ENCODE measurements at places on chromosomes 11 and 22.

DNA sequence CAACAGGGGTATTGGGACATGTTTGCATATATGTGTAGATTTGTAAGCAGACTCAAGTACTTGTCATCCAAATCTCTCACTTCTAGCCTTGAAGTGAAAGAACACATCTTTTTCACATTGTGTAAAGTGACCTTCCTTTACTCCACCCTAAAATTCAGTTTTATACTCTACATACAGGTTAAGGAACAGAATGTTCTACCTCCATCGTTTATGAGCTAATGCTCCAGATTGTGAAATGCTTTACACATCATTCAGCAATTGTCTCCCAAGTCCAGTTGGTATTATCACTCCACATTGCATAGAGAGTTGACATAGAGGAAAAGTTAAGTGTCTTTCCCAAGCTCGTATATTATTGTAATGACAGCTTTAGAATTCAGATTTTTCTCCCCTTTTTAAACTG lies 46.1 kb upstream of the BLID start:
- no peak for DNase-seq

DNA sequence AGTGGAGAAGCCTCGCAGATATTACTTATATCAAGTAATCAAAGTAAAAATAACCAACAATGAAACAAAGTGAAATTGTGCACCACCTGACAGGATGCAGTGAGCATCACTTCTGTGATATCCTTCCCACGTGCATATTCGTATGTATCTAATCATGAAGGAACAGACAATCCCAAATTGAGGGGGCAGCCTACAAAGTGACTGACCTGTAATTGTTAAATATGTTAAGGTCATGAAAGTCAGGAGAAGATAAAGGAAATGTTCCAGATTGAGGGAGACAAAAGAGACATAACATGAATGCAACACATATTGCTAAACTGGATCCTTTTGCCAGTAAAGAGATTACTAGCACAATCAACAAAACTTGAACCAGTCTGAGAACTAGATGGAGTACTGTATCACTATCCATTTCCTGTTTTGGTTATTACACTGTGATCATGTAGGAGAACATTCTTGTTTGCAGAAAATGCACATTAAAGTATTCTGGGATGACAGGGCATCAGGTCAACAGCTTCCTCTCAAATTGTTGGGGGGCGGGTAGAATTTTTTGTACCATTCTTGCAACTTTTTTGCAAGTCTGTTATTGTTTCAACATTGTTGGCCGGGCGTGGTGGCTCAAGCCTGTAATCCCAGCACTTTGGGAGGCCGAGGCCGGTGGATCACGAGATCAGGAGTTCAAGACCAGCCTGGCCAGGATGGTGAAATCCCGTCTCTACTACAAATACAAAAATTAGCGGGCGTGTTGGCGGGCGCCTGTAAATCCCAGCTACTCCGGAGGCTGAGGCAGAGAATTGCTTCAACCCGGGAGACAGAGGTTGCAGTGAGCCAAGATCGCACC lies 2.0 kb downstream of the SBF2 start:
- DNase-seq: no peak

DNA sequence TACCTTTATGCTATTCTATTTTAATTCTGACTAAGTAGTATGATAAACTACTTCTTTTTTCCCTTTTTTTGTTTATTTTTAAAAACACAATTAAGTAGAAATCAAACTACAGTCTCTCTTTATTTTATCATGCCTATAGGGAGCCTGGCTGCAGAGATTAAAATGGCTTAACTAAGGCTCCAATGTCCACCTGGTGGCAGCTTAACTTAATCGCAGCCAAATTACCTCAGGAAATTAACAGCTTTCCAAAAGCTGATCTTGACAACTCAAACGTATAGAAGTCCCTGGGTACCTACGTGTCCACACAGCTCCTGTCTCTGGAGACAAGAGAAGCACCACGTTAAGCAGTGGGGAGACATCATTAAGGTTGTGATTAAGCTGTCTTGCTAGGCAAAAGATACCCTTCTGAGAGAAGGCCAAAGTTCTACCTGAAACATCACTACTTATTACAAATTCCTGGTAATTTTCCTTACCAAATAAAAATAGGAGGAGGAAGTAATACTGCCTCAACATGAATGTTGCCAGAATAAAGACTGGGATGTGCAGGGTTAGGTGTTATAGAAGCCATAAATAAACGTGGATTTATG lies 63.2 kb upstream of the SNX19 start:
- DNase-seq: no peak

DNA sequence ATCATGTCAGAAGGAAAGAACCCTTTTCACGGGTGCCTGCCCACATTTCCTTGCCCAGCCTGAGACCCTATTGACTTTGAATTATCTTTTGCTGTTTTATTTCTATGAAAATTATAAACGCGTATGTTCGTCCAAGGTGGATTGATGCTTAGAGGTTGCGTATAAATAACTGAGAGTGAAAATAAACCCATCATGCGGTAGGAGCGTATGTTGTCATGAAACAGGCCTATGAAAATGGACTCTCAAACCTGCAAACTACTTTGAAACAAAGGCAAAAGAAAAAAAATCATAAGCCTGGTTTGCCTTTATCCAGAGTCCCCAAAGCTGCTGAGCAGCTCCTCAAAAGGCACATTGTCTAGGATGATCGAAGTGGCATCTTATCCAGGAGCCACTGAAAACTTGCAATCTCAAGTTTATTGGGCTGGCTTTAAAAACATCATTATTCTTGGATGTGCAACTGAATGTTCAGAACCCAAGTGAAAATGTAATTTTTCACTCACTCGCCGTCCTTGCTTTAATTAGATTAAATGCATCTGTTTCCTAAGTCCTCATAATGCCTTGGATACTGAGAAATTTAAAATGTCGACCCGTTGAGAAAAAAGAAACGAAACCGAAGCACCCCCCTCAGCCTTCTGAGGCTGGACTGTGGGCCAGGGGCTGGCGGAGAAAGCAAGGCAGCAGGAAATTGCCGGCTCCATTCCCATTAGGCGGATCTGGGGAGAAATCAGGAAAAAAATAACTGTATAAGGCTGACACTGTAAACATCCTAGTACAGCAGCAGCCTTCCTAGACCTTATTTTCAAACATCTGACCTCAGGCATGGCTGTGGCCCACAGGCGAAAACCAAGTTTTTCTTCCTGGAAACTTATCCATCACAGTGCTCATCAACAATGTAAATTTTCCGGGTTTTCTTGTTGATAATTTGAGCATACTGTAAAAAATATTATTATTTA lies 82.9 kb upstream of the PPARA start:
- DNase-seq: no peak

DNA sequence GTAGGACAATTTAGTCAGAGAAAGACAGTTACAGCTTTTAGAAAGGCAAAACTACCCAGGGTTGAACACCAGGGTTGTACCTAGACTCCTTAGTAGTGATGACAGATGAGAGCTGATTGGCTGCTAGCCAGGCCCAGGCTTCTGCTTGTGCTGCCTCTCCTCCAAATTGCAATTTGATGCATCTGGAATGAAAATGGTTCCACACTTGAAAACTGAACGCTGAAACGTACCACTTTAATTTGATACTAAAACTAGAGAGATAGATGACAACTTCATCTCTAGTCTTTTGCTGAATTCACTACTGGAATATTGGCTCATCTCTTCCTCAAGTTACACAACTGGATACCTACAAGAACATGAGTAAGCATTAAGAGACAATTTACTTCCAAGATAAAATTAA lies 19.2 kb upstream of the FNBP4 start:
- no peak for DNase-seq

DNA sequence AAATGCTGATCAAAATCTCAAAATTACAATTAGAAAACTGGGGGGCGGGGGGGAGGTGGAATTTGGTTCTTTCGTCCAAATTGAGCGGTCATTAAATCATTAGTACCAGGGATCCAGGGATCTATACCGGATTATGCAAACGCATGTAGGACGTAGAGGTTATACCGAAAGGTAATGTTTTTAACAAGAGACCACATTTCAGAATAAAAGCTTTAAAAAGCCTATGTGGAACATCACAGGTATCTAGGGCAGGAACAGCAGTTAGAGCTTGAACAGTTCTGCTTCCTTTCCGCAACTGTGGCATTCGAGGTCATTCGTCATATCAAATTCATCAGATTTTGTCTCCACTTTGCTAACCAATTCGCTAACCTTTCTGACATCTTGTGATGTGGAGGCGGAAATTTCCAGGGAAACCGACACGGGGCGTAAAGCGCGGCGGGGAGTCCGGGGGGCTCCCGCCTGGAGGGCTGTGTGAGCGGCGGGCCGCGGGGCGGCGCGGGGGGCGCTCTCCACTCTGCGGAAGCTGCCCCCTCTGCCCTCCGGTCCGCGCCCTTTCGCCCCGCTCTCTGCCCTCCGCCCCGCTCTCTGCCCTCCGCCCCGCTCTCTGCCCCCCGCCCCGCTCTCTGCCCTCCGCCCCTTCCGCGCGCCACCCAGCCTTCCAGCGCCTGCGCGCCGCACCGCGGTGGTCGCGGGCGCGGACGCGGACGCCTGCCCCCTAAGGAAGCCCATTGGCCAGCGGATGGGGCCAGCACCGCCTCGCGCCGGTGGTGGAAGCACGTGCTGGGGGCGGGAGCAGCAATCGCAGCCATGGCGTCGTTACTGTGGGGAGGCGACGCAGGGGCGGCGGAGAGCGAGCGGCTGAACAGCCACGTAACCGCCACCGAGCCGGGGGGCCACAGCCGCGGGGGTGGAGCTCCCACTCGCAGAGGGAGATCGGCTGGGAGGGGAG lies at the start of gene DDX25:
DDX25 (plus strand) TSS at position 798 of the 949 bp plus-strand sequence; CDS start at position 808, 10 bp downstream.
- no peak for DNase-seq

DNA sequence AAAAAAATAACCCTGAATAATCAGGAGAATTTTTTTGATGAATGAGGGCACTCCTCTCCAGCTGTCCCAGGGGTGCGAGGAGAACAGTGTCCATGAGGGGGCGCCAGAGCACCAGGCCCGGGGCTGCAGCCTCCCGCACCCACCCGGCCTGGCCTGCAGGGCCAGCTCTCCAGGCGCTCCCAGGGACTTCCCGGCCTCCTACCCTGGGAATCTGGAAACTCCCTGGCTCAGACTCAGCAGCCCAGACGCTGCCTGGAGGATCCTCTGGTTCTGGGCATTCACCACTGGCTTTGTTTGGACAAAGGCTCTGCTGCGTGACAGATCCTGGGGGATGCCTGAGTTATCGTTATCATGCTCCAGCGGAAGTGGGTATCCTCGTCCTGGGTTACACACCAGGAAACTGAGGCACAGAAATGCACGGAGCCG lies 31.0 kb downstream of the MCM5 start:
- DNase-seq: peak; percentile 53

- no peak for DNase-seq
These were observed 912.8 kb downstream of the DLG2 start for GRCh38 chr11:84714316-84714780.

- DNase-seq: no peak
These were observed 59.7 kb downstream of the MICAL3 start for GRCh38 chr22:17964643-17965042.

GRCh38 chr11:789943-790342 lies at the start of gene CEND1:
Gene CEND1, minus strand, starts transcription at chr11:790090. Its CDS starts 1,514 bp downstream, at chr11:788576.
- no peak for DNase-seq

GRCh38 chr22:20904008-20904979 lies 12.9 kb upstream of the CRKL start:
- DNase-seq: no peak

- no peak for DNase-seq
These were observed at the start of gene XKR3 for GRCh38 chr22:16824716-16825687. Gene XKR3, minus strand, starts transcription at chr22:16825411. Its CDS starts 17,338 bp downstream, at chr22:16808073.

GRCh38 chr11:11320825-11321224 lies 32.2 kb downstream of the CSNK2A3 start:
- DNase-seq: no peak

DNA sequence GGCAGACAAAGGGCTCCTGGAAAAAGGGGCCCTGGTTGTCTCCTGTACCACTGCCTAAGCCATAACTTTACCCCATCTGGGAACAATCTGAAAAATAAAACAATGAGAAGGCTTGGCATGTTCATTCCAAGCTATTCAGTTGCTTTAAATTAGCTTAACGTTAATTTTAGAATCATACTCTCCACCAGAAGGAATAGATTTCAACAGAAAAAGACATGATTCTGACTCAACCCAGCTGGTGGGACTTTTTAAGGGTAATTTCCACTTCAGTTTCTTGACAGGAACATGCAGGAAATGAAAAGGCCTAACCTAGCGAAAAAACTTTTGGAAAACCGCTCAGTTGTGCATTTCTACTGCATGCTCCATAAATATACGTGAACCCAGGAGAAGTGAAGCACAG lies 7.9 kb downstream of the SF3A1 start:
- no peak for DNase-seq

DNA sequence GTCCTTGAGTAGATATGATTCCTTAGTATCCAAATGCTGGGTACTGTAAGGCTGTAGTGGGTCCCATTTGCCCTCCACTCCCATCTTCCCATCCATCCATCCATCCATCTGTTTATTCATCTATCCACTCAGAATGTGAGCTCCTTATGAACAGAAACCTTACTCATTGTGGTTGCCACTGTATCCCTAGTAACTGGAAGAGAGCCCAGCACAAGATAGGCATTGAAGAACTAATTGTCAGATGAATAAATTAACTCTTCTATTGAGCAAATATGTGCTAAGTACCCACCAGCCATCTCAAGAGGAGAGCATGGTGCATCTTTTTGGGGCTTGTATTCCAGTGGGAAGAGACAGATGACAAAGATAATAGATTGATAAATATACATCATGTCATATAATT lies 86.4 kb upstream of the SEZ6L start:
- no peak for DNase-seq

DNA sequence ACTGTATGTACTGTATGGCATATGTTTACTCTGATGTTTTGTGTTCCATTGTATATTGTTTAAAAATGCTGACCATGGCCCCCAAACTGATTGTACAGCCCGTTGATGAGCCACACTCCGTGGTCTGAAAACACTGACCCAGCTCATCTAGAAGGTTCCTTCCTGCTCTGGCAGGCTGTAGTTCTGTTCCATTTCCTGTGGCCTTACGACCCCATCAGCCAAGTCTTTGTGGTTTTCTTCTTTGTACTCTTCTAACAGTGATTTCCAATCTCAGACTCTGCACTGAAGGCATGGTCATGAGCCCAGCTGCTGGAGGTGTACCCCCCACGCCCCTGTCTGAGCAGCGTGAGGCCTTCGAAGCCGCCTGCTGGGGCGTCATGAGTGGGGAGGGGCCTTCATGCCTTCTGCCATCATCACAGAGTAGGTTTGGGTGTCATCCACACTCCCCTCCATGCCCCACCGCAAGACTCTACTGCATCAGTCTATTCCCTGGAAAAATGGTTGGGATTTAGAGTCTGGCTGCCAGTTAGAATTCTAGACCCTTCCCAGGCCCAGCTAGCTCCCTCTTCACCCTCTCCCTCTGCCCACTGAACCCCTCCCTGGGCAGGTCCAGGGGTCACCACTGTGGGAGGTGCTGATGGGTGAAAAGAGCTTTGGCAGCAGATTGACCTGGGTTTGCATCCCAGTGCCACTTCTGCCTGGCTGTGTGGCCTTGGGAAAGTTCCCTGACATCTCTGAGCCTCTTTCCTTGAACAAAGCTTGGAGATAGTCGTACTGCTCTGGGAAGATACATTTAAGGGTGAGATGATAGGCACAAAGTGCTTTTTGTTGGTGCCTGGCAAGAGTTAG lies 11.3 kb upstream of the C11orf96 start:
- no peak for DNase-seq

GRCh38 chr11:4049006-4049405 lies 45.6 kb upstream of the RRM1 start:
- no peak for DNase-seq

GRCh38 chr11:63262547-63262946 lies 19.1 kb upstream of the SLC22A25 start:
- no peak for DNase-seq

- no peak for DNase-seq
These were observed 881.8 kb downstream of the BRD1 start for GRCh38 chr22:48945621-48946458.
